ENCODE measurements at places on chromosomes 12 and 14.

- DNase-seq, result no peak
Measured at GRCh38 chr14:58919217-58919616, 269.2 kb upstream of the DAAM1 start.

GRCh38 chr12:6231359-6232268, 31.4 kb downstream of the CD9 start:
- DNase-seq, result peak; percentile 49

GRCh38 chr12:39230086-39230485, 212.8 kb downstream of the KIF21A start:
- DNase-seq, result no peak

- no peak for DNase-seq
Measured at GRCh38 chr14:54106661-54107377, 150.2 kb upstream of the BMP4 start.

GRCh38 chr12:113197518-113198077, 12.1 kb downstream of the RITA1 start:
- DNase-seq, result no peak

- peak; percentile 89 for DNase-seq
Measured at GRCh38 chr14:64549791-64550620, at the start of gene PPP1R36. Gene PPP1R36, plus strand, starts transcription at chr14:64549961. Its CDS starts 37 bp downstream, at chr14:64549998.

DNA sequence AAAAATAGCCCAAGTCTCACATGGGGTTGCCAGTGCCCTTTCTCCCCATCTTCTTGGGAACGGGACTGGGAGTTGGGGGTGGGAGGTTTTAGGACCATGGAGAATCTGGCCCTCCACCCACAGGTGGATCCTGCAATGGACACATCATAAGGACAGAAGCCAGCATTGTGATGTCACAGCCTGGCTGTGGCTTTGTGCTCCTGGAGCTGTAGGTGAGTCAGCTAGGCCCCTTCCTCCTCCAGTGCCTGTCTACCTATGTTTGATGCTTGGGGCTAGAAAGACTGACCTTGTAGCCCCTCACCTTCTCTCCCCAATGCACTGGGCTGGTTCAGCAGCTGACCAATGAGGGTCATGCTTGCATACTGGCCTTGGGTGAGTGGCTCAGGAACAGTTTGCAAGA, at the start of gene CCDC197:
Gene CCDC197, plus strand, starts transcription at position 220 of the 400 bp plus-strand sequence. CDS start 831 bp downstream, outside the sequence.
- no peak for DNase-seq

GRCh38 chr12:85523197-85523596, 243.2 kb downstream of the ALX1 start:
- DNase-seq, result no peak

DNA sequence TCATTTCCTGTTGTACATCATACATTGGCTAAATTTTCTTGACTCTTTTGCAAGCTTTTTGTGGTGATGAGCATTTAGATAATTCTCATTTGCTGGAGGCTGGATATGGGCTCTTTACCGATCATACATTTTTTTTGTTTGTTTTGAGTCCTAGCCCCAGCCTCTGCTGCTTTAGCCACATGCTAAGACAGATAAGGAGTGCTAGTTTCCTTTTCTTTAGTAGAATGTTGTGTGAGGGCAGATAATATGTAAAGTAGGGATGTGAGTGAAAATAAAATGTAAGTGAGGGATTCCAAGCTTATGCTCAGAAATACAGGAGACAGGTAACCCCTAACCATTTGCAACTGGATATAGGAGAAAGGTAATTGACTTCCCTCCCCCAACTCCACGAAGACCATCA, 405.7 kb downstream of the TRHDE start:
- no peak for DNase-seq

DNA sequence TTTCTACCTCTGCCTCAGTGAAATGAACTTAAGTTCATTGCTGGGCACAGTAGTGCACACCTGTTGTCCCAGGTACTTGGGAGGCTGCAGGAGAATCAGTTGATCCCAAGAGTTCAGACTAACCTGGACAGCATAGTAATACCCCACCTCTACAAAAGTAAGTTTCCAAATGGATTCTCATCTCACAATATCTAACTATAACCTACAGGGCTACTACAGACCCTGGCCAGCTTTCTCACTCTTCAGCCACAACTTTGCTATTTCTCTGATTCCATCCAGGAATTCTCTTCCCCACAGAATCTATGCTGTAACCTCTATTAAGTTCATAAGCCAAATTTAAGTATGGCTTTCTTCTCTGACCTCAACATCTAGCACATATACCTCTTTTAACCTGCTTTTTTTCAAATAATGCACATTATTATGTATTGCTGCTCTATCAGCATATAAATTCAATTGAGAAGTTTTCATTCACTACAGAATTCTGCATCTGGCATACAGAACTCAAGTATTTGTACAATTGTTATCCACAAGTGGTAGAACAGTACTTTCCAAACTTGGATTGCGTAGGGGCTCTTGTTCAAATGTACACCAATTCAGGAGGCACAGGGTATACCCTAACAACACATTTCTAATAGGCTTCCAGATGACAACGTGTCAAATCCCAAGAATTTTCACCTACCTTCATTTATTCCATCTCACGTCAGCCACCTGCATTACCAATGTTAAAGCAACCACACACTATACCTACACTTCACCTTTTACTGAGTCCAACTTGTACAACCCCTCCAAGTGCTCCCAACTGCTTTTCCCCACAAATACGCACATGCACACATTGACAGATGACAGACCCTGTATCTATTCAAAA, 3.8 kb downstream of the RPS29 start:
- DNase-seq, result no peak

GRCh38 chr14:106875503-106875902, 1349.1 kb downstream of the TMEM121 start:
- no peak for DNase-seq

- DNase-seq, result no peak
Measured at GRCh38 chr12:6494258-6494743, 399 bp downstream of the NCAPD2 start.

DNA sequence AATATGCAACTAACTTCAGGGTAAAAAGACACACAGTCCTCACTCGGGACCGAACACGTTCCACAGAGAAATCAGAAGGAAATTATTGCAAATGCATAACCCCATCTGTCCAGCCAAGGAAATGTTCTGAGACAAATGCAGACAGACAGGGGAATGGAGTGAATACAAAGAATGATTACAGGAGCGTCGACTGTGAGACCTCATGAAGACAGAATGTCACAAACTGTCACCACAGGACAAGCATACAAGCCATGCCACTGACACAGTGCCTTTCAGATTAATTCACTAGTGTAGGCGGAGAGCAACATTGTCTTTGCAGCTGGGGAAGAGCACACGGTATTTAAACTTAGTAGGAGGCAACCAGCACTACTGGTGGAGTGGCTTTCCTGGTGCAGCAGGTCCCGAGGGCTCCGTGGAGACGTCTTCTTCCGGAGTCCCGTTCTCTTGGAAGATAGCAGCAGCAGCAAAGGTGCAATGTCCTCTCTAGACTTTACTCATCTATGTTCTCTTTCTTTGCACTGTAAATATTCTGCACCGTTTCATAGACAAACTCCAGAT, 44.6 kb downstream of the FBXO21 start:
- DNase-seq, result no peak

DNA sequence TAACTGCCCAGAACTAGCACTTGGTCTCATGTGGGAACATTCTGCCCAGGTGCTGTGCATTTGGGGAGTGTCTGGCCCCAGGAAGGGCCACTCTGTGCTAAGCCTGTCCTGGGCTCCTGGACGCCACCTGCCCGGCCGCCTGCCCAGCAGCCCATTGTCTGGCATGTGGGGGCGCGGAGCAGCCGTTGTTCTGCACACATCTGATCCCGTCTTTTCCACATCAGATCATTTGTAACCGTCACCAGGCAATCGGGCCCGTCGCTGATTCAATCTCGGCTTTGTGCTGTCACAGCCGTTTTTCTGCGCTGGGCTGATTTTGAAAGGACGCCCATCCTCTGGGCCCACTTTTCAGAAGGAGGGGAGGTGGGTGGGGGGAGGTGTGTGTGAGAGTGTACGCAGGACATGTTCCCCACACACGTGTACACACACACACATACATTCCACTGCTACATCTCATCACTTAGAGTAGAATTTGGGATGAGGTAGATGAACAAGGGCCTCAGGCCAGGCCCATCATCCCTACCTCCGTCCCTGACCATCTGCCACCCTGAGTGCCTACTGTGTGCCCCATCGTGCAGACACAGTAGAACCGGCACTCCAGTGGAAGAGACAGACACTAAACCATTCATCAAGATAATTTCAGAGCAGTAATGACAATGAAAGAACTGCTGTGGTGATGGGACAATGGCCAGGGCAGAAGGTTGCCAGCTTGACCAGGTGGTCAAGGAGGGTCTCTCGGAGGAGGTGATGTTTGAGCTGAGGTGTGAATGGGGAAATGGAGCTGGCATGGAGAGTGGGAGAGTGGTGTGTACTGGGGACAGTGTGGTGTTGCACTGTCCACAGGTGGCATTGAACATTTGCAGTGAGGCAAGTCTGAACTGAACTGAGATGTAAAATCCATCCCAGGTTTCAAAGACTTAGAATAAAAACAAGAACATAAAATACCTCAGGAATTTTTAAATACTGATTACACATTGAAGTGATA, 19.0 kb downstream of the FAM222A start:
- DNase-seq, result no peak

GRCh38 chr14:54591461-54591860, 24.5 kb downstream of the SAMD4A start:
- DNase-seq, result no peak

DNA sequence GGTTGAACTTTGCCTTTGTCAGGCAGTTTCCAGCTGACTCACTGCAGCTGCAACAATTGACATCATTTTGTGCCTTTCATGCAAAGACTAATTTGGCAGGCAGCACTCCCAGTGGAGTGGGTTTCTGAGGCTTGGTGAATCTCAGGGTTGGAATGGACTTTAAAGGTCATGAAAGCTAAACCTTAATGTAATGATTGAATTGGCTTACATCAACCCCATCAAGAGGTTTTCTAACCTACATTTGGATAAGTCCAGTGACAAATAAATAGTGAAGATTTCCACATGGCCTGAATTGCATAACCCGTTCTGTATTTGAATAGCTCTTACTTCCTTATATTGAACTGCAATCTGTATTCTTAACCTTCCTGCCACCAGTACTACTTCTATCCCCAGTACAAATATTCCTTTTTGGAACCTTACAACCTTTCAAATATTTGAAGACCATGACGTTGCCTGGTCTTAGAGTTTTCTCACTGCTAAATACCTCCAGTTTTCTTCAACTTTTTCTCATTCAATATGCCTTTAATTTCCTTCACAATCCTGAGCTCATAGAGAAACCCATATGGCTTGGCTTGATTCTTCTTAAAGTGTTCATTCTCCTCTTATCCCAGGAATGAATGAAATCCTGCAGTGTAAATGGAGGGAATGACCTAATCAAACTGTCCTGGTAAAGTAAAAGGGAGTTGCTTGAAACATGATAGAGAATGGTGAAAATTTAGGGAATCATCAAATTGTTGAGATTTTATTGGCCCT, 168.1 kb upstream of the NOVA1 start:
- no peak for DNase-seq

GRCh38 chr12:68264857-68265256, 11.5 kb upstream of the IL22 start:
- no peak for DNase-seq

All from stomach (tissue), 19 donors.